Omental fat pad (tissue), 4 donors: ENCODE measurements at places on chromosomes 2 and 18.
A peak's percentile ranks its signal among the peaks of the same experiment; 100 is the strongest.

GRCh38 chr2:224659714-224660113, 56.5 kb downstream of the CCDC195 start:
- DNase-seq, result no peak

GRCh38 chr2:6957910-6958615, 40.9 kb downstream of the RNF144A start:
- no peak for DNase-seq

DNA sequence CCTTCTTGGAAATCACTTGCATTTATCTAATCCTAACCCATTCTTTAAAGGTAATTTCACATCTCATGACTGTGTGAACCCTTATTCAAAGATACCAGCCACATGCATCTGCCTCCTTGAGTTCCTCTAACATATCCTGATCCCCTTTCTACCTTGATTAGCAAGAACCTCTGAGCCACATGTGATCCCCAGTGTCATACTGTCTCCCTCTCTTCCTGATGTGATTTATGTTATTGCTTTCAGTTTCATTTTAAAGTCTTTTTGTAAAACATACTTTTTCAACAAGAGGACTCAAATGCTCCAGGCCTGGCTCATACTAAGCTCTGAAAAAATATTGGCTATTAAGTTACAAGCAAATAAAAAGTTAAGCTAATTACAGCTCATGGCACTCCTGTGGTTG, 470.1 kb downstream of the DLGAP1 start:
- DNase-seq, result no peak

DNA sequence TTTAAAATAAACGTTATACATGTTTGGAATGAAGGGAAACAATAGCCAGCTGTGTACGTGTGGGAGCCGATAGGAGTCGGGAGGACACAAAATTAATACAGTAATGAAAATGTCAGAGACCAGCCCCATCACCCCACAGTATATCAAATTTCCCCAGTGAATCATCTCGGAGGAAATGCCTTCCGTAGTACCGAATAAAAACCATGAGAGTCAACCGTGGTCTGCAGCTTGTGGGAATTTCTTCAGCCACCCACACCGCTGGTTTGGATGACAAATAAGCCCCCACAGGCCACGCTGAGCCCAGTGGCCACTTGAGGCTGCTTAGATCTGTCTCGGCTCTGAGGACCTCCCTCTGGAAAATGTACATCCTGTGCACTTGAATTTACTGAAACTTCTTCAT, 133.7 kb downstream of the COL6A3 start:
- DNase-seq, result no peak

DNA sequence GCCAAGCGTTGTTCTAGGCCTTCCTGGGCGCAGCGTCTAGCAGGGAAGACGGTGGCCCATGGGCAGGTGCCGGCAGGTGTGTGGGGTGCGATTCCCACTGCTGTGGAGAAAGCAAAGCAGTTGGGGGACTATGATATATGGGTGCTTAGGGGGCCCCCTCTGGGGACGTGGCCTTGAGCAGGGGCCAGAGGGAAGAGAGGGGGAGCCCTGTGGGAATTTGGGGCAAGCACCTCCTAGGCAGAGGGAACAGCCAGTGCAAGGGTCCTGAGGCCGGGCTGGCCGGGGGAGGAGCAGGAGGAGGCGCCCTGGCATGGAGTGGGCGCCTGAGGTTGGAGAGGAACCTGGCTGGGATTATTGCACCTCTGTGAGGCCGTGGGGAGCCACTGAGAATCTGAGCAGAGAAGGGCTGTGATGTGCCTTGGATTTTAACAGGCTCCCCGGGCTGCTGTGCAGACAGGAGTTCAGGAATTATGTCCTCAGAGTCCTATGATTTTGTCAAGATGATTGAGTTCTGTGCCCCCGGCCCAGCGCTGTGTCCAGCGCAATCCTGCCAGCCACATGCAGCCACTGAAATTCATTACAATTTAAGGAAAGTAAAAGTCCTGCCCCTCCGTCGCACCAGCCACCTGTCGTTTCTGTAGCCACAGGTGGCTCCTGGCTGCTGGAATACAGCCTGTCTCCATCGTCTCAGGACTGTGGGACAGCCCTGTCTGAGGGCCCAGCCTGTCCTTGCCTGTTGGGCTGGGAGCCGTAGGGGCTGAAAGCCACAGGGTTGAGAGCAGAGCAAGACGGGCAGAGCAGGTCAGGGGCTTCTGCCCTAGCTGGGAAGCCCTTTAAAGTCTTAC, 9.1 kb upstream of the KLHL30 start:
- DNase-seq, result no peak

DNA sequence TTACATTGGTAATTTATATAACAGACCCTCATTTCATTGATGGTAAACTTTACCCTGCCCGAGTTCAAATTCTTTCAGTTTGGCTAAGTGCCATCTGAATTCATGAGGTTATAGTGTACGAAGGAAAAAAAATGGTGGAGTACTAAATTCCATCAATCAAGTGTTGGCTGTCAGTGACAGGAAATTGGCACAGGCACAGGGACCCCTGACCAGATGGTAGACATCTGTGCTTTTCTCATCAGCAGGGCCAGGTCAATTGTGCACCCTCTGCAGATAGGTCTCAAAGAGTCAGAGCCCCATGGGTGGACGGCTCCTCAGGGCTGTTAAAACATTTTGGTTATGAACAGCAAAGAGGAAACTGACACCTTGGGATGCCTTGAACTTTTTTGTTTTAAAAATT, 439.2 kb downstream of the SETBP1 start:
- no peak for DNase-seq

- DNase-seq, result no peak
These were observed 13.8 kb upstream of the KCNS3 start for GRCh38 chr2:17864676-17865075.

DNA sequence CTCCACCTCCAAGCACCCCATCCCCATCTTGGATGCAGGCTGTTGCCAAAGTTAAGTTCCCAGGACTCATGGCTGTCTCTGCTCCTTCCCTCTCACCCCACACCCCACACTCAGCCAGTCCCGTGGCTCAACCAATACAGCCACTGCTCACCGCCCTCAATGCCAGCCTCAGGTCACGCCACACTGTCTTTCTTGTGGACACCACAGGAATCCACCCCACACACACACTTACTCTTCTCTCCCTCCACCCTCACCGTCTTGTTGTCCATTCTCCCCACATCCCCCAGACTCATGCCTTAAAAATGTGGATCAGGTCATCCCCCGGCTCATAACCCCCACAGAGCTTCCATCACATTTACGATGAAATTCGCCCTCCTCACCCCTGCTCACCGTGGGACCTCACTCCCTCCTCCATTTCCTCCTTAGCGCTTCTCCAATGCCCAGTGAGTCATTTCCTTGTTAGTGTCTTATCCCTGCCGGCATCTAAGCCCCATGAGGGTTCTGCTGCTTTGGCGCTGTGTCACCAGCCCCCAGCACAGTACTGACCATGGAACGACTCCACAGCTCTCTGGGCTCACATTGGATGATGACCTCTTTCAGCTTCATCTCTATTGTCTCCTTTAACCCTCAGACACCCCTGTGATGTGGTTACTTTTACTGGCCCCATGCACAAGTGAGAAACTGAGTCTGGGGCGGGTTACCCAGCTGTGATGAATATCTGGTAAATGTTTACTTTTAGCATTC, 13.8 kb downstream of the MLPH start:
- no peak for DNase-seq

DNA sequence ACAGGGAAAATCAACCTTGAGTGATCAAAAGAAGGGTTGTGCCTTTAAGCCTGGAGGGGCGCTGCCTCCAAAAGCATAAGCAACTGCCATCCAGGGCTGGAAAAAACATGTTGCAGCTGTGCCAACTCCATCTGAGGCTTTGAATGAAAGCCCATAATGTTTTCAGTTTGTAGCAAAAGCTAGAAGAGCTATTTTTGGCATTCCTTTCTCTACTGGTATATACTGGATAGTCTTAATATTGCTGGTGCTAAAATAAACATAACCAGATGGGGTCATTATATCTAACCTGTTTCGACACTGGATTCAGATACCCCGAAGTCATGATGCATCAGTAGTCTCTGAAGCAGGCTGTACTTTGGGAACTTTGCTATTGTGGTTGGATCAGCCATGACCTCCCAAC, 25.1 kb downstream of the ANXA4 start:
- no peak for DNase-seq

DNA sequence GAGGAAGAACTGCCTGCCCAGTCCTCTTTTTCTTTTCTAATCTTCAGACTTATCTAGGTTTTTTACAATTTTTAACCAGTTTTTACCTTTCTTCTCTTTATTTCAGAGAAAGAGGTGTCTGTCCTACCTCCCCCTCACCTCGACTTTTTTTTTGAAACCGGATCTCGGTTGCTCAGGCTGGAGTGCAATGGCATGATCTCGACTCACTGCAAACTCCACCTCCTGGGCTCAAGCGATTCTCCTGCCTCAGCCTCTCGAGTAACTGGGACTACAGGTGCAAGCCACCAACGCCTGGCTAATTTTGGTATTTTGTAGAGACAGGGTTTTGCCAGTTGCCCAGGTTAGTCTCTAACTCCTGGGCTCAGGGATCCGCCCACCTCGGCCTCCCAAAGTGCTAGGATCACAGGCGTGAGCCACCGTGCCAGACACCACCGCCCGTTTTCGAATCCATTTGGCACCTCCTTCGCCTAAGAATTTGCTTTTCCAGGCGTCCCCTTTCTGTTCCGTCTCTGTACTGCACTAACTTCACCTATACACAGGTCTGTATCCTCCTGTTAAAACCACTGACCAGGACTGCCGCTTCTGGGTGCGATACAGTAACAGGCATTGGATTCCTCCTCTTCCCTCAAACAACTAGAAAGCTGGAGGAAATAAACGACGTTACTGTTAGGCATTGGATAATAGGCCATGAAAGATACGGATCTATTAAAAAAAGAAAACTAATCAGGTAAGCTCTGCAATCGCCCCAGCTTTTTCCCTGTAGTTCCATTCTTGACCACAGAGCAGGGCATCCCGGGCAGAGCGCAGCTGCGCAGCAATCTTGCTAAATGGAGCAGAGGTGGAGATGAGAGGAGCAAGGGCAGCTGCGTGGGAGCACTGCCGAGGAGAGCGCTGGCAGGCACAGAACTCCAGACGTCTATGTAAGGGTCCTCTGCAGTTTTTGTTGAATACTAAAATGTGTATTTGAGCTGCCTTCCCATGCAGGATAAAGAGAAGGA, 69.9 kb downstream of the ZC3H6 start:
- DNase-seq, result no peak

DNA sequence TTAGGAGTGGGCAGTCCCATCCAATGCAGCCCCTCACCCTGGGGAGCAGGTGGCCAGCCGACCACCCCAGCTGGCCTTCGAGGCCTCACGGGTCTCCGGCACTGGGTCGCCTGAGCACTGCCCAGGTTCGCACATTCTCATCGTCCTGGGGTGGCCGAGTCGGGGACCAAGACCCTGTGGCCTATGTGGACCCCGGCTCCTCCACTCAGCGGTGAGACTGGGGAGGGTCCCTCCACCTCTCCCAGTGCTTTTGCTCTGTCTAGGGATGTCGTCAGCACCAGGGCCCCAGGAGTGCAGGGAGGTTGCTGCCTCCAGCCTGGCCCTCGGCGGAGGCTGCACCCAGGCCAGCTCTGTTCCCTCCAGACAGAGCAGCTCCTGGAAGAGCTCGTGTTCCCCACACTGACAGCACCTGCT, 89.6 kb downstream of the TPO start:
- DNase-seq, result no peak

- peak; percentile 76 for DNase-seq
These were observed 49.5 kb downstream of the SPRED2 start for GRCh38 chr2:65382776-65383357.

GRCh38 chr2:173017646-173018420, 57.8 kb upstream of the MAP3K20 start:
- DNase-seq, result no peak

DNA sequence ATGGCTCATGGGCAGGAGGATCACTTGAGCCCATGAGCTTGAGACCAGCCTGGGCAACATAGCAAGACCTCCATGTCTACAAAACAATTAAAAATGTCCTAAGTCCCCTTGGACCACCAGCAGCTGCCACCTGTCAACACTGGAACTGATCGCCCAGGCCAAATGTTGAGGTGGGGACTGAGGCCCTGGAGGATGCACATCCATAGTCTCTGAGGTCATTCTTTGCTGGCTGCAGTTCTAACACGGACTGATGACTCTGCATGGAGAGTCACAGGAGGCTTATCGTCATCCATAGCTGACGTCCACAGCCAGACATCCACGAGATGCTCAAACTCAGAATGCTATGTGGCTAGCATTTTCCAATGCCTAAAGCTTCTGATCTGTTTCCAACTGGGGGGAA, 151.3 kb downstream of the BCL2 start:
- DNase-seq, result no peak

DNA sequence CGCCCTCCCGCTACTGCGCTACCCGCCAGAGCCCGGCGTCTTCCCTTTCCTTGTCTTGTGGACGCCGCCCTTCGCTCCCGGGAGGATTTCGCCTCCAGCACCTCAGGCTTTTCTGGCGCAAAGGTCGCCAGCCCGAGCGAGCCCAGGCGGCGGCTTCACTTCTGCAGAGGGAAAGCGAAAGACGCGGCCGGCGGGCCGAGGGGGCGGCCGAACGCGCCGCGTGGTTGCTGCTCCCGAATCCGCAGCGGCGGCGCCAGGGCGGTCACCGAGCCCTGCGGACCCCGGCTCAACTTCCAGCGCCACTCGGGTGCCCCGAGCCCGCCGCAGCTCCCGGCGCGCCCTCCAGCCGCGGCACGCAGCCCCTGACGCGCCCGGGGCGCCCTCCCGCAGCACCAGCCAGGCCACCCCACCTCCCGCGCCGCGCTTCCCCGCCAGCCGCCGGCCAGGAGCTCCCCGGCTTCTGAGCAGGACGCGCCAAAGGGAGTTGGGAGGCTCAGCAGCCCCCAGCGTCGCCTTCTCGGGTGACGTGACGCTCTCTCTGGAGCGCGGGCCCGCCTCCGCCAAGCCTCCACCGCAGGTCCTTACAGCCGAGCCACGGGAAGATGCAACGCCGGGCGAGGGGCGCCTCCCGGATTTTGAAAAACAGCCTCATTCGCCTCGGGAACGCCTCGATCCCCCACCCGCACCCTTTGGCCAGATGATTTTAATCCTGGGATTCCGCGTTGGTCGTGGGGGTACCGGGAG, 84.9 kb upstream of the EPB41L3 start:
- DNase-seq, result peak; percentile 32

DNA sequence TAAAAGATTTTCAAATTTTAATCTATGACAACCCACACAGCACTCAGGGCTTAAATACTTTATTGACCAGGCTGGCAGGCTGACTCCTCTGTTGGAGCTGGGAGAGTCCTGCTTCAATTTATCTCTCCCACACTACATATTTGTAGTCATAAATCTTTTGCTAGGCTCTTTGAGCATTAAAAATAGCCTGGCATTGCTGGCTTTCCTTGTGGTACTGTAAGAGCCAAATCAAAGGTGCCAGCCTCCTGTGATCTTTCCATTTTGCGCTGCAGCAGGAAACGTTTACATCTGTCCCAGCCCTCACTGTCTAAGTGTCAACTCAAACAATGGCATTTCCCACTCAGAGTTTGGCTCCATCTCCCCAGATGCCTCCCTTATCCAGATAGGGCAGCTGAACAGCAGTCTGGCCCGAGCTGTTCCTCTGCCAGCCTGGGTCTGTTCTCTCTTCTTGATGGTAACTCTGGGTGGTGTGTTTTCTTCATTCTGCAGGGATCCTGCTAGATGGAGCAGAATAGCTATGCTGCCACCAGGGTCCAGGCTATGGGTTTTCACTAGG, 62.1 kb downstream of the LRRTM1 start:
- DNase-seq, result no peak
